ENCODE measurements at places on chromosomes 3 and 15.

DNA sequence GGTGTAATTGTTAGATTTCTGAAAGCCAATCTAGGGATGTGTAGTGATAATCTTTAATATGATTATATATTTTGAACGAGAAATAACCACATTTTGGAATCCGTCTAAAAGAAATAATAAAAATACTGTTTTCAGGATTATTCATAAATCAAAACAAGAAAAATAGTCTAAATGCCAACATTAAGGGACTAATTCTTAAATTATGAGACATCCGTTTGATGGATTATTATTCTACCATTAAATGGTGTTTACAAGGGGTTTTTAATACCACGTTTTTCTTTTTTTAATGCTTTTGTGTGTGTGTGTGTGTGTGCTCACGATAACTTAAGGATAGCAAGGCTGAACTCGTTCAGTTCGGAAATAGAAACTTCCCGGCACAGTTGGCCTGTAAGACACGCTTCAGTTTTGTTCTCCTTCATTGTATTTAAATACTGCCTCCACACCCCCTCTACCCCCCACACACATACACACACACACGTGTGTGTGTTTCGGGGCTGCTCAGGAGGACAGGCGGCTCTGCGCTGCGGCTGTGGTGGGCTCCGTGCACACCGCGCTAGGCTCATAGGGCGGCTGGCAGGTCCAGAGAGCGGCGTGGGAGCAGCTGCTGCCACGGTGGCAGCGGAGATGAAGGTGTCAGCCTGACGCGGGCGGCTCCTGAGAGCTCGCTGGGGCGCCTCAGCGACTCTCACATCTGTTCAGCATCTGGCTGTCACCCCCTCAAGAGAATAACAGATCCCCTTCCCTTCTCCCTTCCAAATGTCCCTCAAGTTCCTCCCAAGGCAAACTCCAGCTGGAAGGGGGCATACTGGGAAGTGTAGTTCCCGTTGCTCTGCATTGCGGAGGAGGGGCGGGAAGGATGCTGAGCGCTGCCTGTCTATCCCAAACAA lies 23.0 kb upstream of the ANP32A start:
- DNase-seq: no peak

DNA sequence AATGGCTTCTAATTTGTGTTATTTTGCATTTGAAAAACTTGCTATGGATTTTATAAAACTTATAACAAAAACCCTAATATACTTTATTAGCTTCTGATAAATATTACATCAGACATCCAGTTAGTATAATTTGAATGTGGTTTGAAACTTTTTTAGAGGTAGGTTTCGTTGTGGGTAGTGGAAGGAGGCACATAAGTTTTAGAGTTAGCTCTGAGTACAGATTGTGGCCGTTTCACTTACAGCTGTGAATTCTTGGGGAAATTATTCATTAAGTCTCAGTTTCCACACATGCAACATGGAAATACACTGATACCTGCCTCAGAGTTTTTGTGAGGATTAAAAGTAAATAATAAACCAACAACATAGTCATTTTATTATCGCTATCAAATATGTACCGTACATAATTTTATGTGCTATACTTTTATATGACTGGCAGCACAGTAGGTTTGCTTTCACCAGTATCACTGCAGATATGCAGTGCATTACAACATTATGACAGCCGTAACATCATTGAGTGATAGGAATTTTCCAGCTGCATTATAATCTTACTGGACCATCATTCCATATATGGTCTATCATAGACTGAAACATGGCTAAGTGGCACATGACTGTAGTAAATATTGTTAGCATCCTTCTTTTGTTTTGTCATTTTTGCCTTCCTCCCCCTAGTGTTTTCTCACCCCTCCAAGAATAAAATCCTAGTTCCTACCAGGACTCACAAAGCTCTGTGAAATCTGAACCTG lies 175.6 kb downstream of the AKAP13 start:
- no peak for DNase-seq

GRCh38 chr3:112351036-112351435 lies 18.1 kb downstream of the CD200 start:
- no peak for DNase-seq

DNA sequence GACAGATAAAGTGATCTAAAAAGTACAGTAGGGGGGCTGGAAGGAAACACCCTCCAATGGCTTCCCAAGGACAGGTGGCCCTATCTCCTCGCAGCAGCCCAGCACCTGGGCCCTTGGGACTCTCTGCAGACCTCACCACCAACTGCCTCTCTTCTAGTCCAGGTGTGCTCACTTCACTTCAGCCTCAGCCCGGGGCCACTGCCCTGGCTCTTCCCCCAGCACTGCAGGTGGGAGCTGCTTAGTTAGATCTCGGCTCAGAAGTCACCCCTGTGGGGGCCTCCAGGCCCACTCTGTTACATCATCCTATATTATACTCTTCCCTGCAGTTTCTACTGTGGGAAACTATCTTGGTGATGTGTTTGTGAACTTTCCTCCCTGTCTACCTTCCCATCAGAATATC lies 2.0 kb downstream of the KLF15 start:
- no peak for DNase-seq

- DNase-seq: no peak
Observed at GRCh38 chr3:103624271-103624670, 1189.5 kb downstream of the ZPLD1 start.

- DNase-seq: no peak
Observed at GRCh38 chr15:96497951-96498350, 167.5 kb downstream of the NR2F2 start.
